H1 (cell line): ENCODE measurements at places on chromosomes 4 and X. TPM values are rescaled to one million over a fixed set of nuclear protein-coding genes. Genes with fewer than 3 reads are reported as not detected.

Gene LDB2
- total RNA-seq, result 42.7 and 57.0 TPM in 2 replicates

Gene CT47B1
- total RNA-seq, result not detected in 2 replicates

Gene PDLIM5
- 58.9 and 62.1 TPM in 2 replicates for total RNA-seq

Gene HPF1
- total RNA-seq, result 29.9 and 32.5 TPM in 2 replicates

Gene TMLHE
- total RNA-seq, result 8.6 and 9.1 TPM in 2 replicates

Gene GPAT3
- total RNA-seq, result 1.8 and 2.0 TPM in 2 replicates

Gene PRRG3
- total RNA-seq, result 5.4 and 8.2 TPM in 2 replicates

Gene TRIM61
- total RNA-seq, result 4.1 and 5.0 TPM in 2 replicates

Gene USP51
- total RNA-seq, result 5.6 and 6.6 TPM in 2 replicates
